Ascending aorta (tissue), 2 donors: ENCODE measurements at places on chromosomes 3 and 15. TPM values are rescaled to one million over a fixed set of nuclear protein-coding genes. Genes with fewer than 3 reads are reported as not detected.

Gene IL17RC
- total RNA-seq, result 82.5 TPM

Gene CADM2
- 23.0 TPM for total RNA-seq

Gene LIPH
- total RNA-seq, result 6.9 TPM

Gene ATP6V1A
- 18.3 TPM for total RNA-seq

Gene RBP2
- total RNA-seq, result not detected

Gene CHRFAM7A
- total RNA-seq, result 0.21 TPM

Gene RLBP1
- not detected for total RNA-seq

Gene CCDC54
- total RNA-seq, result not detected

Gene SLC51B
- total RNA-seq, result not detected

Gene ITGA11
- 136 TPM for total RNA-seq

Gene CACNA1D
- total RNA-seq, result 0.43 TPM

Gene DISP2
- 0.32 TPM for total RNA-seq

Gene BOC
- total RNA-seq, result 31.3 TPM

Gene NLGN1
- 5.2 TPM for total RNA-seq

Gene SLC12A8
- not detected for total RNA-seq

Gene ARNT2
- total RNA-seq, result 6.4 TPM

Gene GPR171
- total RNA-seq, result 3.2 TPM

Gene RAB6B
- 0.75 TPM for total RNA-seq

Gene TF
- 62.8 TPM for total RNA-seq

Gene PLSCR5
- not detected for total RNA-seq

Gene GP9
- total RNA-seq, result not detected

Gene GRM2
- total RNA-seq, result not detected

Gene COL6A5
- total RNA-seq, result not detected

Gene PTH1R
- 10.3 TPM for total RNA-seq

Gene PRSS50
- not detected for total RNA-seq

Gene GCHFR
- 26.4 TPM for total RNA-seq

Gene OR5AC2
- not detected for total RNA-seq

Gene LRRFIP2
- 42.8 TPM for total RNA-seq

Gene SLC27A2
- total RNA-seq, result not detected

Gene OCA2
- 1.2 TPM for total RNA-seq

Gene MYO5C
- 11.0 TPM for total RNA-seq

Gene IFT122
- 51.1 TPM for total RNA-seq

Gene MESP2
- total RNA-seq, result not detected

Gene PRRT3
- 1.1 TPM for total RNA-seq

Gene MUC4
- not detected for total RNA-seq

Gene CPNE9
- not detected for total RNA-seq

Gene CYP1A2
- total RNA-seq, result not detected

Gene TRA2B
- 138 TPM for total RNA-seq

Gene FOXB1
- not detected for total RNA-seq

Gene ABI3BP
- total RNA-seq, result 54.2 TPM

Gene SAMMSON
- total RNA-seq, result 2.2 TPM

Gene DENND6A
- total RNA-seq, result 11.6 TPM

Gene ERICH6
- not detected for total RNA-seq

Gene PCSK6
- total RNA-seq, result 3.9 TPM

Gene SH2D7
- total RNA-seq, result not detected

Gene ASB7
- 9.3 TPM for total RNA-seq

Gene HDAC11
- 15.8 TPM for total RNA-seq

Gene GOLGA8J
- 0.75 TPM for total RNA-seq

Gene TAGLN3
- total RNA-seq, result not detected

Gene IDH2
- total RNA-seq, result 49.7 TPM

Gene C3orf33
- not detected for total RNA-seq
